ENCODE measurements at places on chromosomes 6 and 20.

- no peak for DNase-seq
Observed at GRCh38 chr6:109393886-109394281, 11.6 kb upstream of the CD164 start.

GRCh38 chr6:159926542-159927203, 35.9 kb downstream of the MAS1 start:
- DNase-seq = no peak

DNA sequence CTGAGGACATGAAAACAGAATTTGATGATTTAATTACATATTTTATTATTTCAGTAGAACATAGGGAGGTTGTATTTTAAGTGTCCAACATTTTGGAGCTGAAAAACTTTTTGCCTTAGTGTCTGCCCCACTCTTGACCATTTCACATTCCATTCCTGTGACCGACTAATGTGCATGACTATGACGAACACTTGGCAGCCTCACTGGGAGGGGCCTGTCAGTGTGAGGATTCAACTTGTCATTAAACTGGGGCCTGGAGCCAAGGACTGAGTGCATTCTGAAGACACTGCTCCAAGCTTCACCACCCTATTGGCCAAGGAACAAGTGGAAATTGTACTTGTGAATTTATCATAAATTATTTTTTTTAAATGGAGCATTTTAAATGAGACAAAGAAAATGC, 661.3 kb downstream of the BCKDHB start:
- DNase-seq = no peak

DNA sequence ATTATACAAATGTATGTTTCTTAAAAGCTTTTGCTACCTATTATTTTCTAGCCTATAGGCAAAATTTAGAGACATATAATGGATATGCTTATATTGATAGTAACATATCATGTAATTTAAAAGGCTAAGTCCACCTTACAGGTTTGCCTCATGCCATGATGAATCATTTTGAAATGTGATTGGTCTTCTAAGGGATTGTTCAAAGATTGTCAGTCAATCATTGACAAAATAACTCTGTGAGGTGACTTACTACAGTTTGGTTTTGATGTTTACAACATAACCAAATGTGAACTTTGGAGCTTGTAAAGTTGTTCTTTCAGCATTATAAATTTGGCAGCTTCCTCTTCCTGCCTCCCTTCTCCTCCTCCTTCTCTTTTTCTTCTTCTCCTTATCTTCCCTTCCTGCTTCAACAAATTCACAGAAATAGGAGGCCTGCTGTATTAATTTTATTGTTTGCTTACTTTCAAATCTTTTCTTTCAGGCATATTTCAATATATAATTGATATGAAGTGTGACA, 39.7 kb upstream of the ZFP64 start:
- DNase-seq = no peak

DNA sequence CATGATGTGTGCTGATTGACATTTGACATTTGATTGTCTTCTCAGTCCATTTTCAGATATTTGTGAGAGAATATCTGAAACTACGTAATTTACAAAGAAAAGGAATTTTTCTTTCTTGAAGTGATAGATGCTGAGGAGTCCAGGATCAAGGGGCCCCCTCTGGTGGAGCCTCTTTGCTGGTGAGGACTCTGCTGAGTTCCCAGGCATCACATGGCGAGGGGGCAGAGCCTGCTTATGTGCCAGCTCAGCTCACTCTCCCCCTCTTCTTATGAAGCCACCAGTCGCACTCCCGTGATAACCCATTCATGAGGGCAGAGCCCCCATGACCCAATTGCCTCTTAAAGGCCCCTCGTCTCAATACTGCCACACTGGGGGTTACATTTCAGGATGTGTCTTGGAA, 91.3 kb downstream of the RPP40 start:
- DNase-seq = no peak

All from smooth muscle cell of the brain vasculature (primary cell).